ENCODE measurements at places on chromosomes 1 and 21. TPM values are rescaled to one million over a fixed set of nuclear protein-coding genes. Genes with fewer than 3 reads are reported as not detected.

SMPDL3B gene
- not detected for total RNA-seq

CELA2B gene
- not detected for total RNA-seq

OR2C3 gene
- total RNA-seq: not detected

AKR1A1 gene
- 43.2 TPM for total RNA-seq

FNDC10 gene
- total RNA-seq: 3.6 TPM

NHLH1 gene
- total RNA-seq: not detected

SEMA6C gene
- 55.1 TPM for total RNA-seq

RNF220 gene
- total RNA-seq: 71.2 TPM

LRRC38 gene
- total RNA-seq: 0.15 TPM
